ENCODE measurements at places on chromosomes 1 and 21.

- no peak for DNase-seq
Measured at GRCh38 chr1:54506594-54506993, 41.4 kb upstream of the ACOT11 start.

DNA sequence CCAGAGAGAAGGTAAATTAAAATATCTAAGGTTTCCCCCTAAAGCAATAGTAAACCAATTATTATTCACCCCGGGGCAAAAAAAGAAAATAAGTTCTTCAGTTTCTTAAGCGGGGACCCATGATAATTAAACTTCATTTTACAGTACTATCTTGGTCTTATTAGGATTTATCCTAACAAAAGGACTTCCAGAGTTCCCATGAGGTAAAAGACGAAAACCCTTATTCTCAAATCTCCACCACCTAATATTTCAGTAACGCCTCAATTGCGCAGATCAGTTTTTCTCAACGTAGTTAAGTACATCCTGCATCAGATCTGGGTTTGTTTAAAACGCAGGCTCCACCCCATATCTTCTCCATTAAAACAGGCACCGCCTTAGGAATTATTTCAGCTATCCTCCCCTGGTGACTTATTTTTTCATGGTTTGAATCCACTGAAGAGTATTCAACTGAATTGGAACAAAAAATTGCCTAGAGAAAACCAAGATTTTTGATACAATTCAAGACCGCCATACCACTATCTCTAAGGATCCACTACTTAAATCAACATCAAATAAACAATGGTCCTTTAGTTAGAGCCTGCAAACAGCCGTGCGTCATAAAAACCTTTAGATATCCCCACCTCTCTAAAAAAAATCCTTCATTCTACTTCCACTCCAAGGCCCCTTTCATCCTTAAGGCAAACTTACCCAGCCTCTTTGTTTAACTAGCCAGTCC, 1.7 kb downstream of the MCL1 start:
- no peak for DNase-seq

- no peak for DNase-seq
Measured at GRCh38 chr1:77781683-77782082, 2.2 kb downstream of the MIGA1 start.

- peak; percentile 53 for DNase-seq
Measured at GRCh38 chr1:107991371-107992066, 26.5 kb upstream of the VAV3 start.

- no peak for DNase-seq
Measured at GRCh38 chr1:203558064-203558760, 64.3 kb downstream of the OPTC start.

- DNase-seq, result peak; percentile 92
Measured at GRCh38 chr21:46295996-46296752, 10.0 kb downstream of the YBEY start.

DNA sequence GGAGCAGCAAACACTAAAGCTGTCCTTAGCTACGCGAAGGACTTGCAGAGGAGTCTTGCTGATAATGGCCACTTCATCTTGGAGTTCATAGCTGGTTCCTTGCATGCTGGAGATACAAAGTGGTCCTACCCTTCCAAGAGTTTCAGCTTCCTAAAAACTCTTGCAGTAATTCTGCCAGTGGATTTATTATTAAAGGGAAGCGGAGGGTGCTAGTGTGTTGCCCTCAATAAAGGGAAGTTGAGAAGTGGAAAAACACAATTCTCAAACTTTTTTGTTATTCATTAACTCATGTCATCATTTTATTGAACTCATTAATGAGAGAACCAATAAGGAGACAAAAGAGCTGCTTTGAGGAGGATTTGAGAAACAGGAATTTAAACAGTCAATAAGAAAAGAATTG, 6.5 kb upstream of the HAPLN2 start:
- no peak for DNase-seq

DNA sequence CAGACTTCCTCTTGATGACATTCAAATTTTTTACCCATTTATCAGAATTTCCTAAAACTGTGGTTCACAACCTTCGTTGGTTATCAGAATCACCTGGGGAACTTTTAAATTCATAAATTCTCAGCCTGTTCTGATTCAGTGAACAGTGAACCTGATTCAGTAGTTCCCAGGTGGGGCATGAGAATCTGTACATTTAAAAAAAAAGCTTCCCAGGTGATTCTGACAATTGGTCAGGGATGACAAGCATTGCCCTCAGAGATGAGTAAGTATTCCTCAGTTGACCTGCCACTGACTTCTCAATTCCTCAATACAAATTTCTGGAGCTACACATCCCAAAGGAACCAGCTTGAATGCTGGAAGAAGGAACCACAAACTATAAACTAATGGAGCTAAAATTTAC, 23.5 kb upstream of the CR2 start:
- DNase-seq, result no peak

- DNase-seq, result no peak
Measured at GRCh38 chr21:24289539-24289938, 1317.7 kb downstream of the MRPL39 start.

DNA sequence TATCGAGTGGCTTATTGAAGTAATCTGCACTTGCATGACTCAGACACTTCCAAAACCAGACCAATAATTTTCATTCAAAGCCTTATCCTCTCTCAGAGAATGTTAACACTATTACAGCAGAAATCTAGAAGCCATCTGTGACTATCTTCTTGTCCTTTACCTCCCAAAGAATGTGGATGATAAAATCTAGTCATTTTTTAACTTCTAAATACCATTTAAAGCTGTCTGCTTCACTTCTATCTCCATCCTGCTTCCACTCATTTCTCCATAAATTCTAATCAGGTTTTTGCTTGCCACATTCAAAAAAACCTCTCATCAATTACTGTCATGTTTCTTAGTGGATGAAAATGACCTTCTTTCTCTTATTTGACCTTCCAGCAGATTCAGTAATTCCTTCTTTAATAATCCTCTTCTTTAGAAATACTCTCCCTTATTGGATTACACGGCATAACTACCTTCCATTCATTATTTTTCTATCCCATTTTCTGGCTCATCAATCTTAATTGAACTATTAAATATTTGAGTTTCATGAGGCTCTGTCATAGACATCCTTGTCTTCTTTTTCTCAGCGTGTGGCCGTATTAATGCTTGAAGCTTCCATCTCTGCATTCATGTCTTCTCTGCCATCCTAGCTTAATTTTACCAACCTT, 1999.4 kb downstream of the MRPL39 start:
- no peak for DNase-seq

- DNase-seq, result peak; percentile 77
Measured at GRCh38 chr1:47751996-47752451, 245.2 kb downstream of the TRABD2B start.

DNA sequence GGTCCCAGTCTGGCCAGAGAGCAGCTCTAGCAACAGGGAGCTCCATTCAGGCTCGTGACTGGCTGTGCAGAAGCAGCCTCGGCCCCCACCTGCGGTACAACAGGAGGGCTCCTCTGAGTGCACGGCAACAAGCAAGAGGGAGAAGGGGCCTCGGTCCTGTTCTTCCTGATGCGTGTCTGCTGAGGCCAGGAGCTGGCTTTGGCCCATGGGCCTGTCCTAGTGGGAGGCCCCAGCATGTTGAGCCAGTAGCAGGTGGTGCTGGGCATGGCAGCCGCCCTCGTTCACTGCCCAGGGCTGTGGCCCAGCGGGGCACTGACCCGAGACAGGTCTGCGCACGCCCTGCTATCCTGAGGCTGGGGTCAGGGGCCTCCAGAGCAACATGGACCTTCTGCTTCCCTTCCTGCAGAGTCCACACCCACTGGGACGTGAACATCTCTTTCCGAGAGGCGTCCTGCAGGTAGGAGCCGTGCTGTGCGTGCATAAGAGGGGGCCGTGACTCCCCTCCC, 7.0 kb downstream of the SAMD11 start:
- no peak for DNase-seq

- no peak for DNase-seq
Measured at GRCh38 chr1:165476776-165477175, 31.9 kb upstream of the RXRG start.

DNA sequence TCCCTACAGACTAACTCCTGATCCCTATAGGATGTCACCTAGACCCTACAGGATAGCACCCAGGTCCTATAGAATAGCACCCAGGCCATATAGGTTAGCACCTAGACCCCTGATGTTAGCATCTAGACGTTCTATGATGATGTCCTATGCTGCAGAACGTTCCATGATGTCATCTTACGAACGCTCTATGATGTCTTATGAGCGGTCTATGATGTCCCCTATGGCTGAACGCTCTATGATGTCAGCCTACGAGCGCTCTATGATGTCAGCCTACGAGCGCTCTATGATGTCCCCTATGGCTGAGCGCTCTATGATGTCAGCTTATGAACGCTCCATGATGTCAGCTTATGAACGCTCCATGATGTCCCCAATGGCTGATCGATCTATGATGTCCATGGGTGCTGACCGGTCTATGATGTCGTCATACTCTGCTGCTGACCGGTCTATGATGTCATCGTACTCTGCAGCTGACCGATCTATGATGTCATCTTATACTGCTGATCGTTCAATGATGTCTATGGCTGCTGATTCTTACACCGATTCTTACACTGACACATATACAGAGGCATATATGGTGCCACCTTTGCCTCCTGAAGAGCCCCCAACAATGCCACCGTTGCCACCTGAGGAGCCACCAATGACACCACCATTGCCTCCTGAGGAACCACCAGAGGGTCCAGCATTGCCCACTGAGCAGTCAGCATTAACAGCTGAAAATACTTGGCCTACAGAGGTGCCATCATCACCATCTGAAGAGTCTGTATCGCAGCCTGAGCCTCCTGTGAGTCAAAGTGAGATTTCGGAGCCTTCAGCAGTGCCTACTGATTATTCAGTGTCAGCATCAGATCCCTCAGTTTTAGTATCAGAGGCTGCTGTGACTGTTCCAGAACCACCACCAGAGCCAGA, 9.5 kb downstream of the SON start:
- DNase-seq, result no peak

- DNase-seq, result no peak
Measured at GRCh38 chr1:231124746-231125145, 37.1 kb upstream of the TRIM67 start.

- DNase-seq, result no peak
Measured at GRCh38 chr1:20115479-20115878, 3.9 kb downstream of the PLA2G2D start.

DNA sequence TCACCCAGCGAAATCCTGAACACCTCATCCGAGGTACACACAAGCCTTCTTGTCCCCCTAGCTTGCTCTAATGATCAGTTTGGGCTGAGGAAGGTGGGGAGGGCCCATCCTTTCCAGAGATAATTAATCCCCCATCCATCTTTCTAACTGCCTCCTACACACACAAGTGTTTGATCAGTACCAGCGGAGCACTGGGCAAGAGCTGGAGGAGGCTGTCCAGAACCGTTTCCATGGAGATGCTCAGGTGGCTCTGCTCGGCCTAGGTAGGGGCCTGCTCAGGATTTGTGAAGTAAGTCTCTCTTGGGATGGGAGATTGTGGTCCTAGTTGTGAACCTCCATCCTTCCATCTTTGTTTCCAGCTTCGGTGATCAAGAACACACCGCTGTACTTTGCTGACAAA, 5.8 kb downstream of the ANXA9 start:
- DNase-seq, result no peak

DNA sequence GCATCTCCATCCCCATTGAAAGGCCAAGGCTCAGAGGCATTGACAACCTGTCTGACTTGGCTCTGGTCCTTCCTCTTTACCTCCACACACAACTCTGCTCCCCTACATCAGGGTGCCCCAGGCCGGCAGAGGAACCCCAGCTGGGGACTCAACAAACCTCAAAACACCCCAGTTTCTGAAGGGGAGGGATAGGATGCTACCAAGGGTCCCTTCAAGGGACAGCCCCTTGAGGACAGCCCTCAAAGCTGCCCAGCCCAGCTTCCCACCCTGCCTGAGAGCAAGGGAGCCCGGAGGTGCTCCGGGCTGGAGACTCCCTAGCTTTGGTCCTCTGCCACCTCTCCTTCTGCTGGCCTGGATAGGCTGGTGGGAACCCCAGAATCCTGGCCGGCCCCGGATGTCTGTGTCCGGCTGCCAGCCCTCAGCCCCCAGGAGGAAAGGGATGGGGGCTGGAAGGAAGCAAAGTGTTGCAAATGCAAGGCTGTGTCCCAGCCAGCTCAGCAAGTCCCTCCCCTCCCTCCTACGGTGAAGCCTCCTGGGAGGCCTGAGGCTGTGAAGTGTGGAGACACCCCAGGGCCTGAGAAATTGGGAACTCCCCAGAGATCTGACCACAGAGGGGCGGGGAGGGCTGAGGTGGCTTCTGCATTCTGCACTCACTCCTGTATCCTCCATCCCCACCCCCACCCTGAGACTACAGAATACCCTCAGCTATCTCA, 1.1 kb upstream of the MARCKSL1 start:
- peak; percentile 35 for DNase-seq

- no peak for DNase-seq
Measured at GRCh38 chr1:235022981-235023710, 105.5 kb downstream of the TOMM20 start.

DNA sequence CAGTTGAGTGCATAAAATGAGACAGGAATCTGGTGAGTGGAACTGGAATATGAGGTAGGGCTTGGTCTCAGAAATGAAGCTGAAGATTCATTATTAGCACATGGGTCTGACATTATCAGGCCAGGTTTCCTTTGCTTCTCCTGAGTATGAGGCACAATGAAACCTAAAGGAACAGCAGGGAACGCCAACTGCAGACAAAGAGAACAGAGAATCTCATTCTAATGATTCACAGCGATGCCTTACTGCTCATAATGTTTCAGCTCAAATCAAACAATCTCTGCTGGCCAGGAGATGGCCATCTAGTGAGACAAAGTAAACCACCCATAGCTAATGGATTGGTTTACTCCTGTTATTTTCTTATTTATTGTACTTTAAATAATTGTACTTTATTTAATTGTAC, 133.5 kb downstream of the C1orf21 start:
- no peak for DNase-seq

- peak; percentile 81 for DNase-seq
Measured at GRCh38 chr1:8133657-8134430, 107.7 kb upstream of the ERRFI1 start.

GRCh38 chr1:67791261-67791660, 42.0 kb downstream of the GNG12 start:
- DNase-seq, result no peak

GRCh38 chr1:24693827-24694379, 50.8 kb downstream of the SRRM1 start:
- no peak for DNase-seq

DNA sequence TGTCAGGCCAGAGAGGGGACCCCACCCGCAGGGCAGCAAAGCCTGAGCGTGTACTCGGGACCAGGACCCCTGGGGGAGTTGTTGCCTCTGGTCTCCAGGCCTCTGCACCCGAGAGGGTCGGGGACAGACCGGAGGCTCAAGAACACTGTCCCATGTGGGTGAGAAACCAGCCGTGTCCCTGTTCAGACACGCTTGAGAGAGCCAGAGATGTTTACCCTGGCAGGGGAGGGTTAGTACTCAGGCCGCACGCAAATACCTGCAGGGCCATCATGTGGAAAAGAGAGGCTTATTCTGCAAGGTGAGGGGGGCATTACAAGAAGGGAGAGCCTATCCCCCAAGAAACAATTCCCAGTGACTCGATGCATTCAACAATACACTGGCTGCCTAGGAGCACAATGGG, 74.0 kb upstream of the ARHGEF16 start:
- DNase-seq, result no peak

DNA sequence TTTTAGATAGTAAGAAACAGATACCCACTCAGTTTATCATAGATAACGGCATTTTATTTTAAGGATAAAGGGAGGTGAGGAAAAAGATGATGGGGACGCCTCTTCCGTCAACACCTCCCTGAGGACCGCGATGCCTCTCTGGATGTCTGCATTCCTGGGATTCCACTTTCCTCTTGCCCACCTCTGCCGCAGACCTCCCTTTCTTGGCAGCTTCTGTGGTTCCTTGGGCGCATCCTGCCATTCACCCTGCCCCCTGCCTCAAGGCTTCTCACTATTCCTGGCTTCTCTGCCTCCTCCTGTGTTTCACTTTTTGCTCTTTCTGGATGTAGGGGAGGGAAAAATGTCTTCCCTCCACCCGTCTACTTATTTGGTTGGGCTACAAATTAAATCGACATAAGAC, 19.9 kb downstream of the HUNK start:
- no peak for DNase-seq
